ENCODE measurements at places on chromosomes 6 and 20. TPM values are rescaled to one million over a fixed set of nuclear protein-coding genes. Genes with fewer than 3 reads are reported as not detected.

DNA sequence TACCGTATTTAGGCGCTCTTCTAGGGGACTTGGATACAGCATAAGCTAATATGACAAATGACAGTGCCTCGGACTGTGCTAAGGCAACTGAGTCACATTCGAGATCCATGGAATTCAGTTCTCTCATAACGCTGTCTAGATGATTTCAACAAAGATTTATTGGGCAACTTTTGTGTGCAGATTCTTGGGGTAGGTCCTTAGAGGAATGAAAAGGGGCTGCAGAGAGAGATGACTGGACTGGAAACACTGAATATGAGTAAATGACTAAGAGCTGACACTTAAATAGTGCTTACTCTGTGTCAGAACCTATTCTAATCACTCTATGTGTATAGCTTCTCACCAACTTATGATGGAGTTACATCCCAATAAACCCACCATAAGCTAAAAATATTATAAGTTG is 36.4 kb upstream of the MARCKS start:
- DNase-seq = no peak

Gene NNAT
- 251 TPM for total RNA-seq

Gene TCP11
- 0.31 TPM for total RNA-seq

Gene KIAA0408
- total RNA-seq = 116 TPM

Gene PAX1
- total RNA-seq = under 0.01 TPM
